ENCODE measurements at places on chromosomes 6 and 20. TPM values are rescaled to one million over a fixed set of nuclear protein-coding genes. Genes with fewer than 3 reads are reported as not detected.

The USP49 gene
- total RNA-seq = 1.6 TPM

The DEFB124 gene
- total RNA-seq = not detected

The TPD52L1 gene
- 14.6 TPM for total RNA-seq

The THBD gene
- total RNA-seq = 6.8 TPM

The POPDC3 gene
- 52.2 TPM for total RNA-seq

The FAXC gene
- total RNA-seq = 4.2 TPM

The PTCRA gene
- 1.0 TPM for total RNA-seq
